Fibroblast of villous mesenchyme (primary cell): ENCODE measurements at places on chromosomes 7 and 10. TPM values are rescaled to one million over a fixed set of nuclear protein-coding genes. Genes with fewer than 3 reads are reported as not detected.

CCDC3 gene
- 0.43 and 1.3 TPM in 2 replicates for total RNA-seq

- DNase-seq = no peak
Measured at GRCh38 chr10:132891368-132891767, 51.0 kb downstream of the CFAP46 start.

MSS51 gene
- total RNA-seq = 1.3 TPM in 2 replicates

GRCh38 chr10:123287594-123288247, 133.5 kb downstream of the BUB3 start:
- no peak for DNase-seq

FANK1 gene
- 2.9 and 3.0 TPM in 2 replicates for total RNA-seq

PALS2 gene
- 12.9 and 23.7 TPM in 2 replicates for total RNA-seq

DNA sequence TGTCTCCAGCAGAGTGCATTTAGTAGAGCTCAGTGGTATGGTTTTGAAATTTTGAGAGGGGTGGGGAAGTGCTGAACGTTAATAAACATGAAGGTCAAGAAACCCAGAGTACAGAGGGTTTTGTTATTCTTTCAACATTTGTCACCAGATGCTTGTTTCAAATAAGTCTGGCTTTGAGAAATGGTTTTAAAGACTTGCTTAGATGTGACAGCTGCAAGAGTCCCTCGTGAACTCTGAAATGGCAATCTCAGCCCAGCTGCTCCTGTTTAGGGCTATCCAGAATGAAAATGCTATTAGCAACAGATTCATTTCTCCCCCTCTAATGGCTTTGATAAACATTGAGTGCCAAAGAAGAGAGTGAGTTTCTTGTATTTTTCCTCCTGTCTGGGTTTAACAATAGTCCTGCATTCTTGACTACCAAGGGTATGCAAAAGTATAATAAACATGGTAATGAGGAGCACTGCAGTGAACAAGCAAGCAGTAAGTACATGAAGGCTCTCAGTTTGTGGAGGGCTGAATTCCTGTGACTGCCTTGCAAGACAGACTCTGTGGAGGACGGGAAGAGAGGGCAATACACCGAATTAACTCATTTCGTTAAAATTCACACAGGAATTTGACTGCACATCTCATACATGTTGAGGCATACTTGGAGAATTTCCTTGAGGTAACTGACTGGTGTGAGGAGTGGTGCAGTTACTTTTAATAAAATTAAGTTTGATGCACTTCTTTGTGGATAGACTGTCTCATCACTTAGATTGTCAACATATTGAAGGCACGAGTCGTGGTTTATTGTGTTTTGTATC, 490.9 kb downstream of the REEP3 start:
- DNase-seq = no peak

DNA sequence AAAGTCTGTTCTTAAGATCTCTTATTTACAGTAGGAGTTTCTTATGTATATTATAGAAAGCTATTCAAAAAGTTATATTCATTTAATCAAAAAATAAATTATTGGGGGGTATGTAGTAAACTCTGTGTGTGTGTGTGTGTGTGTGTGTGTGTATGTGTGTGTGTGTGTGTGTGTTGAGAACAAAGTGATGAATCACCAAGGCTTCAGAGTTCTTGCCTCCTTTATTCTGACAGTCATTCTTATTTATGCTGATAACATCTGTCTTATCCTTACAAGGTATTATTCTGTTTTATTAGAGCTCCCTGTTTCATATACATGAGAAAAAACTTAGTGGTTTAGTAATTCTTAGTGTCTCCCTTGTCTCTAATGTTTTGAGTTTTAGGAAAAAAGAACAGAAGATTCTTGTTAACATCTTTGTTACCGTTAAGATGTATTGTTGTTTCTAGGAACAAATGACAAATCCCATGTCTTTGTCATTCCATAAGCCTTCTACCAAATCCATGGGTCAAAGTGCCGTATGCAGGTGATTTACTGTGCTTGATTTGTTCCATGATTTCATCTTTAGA, 424.0 kb downstream of the EXOC4 start:
- peak; percentile 12 for DNase-seq

BTBD16 gene
- not detected in 2 replicates for total RNA-seq

GRCh38 chr10:122276611-122277208, 5.6 kb downstream of the BTBD16 start:
- peak; percentile 28 for DNase-seq

DNA sequence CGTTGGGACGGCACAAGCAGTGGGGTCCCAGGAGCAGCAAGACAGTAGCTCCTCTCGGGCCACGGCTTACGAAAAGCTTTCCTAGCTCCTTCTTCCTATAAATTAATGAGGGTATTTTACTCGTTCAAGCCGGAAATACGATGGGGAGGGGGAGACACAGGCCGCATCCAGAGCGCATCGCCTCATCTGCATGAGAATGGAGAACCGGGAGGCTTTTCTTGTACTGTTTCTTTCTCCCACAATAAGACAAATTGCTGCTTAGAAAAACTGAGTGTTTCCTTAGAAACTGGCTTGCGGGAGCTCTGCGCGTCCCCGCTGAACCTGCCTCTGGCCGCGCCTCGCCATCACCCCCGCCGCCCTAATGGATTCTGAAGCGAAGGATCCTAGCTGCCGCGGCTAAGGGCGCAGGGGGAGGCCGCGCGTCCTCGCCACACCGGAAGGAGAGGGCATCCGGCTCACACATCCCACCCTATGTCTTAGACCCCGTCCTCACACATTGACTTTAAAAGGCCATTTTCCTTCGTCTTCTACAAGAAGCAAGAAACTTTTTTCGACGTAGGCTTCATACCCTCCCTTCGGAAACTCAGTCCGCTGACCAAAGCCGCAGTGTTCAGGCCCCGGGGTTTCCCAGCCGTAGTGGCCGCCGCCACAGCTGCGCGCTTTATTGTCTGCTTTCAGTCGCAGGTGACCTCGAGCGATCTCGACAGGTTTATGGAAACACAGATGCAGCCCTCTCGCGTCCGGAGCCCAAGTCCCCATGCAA, 8.8 kb downstream of the NXPH1 start:
- DNase-seq = no peak

NET1 gene
- 17.7 and 23.3 TPM in 2 replicates for total RNA-seq

GPR15LG gene
- not detected in 2 replicates for total RNA-seq

DNA sequence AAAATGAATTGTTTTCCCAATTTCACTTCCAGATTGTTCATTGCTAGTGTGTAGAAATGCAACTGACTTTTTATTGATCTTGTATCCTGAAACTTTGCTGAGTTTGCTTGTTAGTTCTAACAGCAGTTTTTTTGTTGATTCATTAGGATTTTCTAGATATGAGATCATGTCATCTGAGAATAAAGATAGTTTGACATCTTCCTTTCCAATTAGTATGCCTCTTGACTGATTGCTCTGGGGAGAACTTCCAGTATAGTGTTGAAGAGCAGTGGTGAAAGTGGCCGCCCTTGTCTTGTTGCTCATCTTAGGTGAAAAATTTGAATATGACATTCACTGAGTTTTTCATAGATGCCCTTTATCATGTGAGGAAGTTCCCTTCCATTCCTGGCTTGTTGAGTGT, 11.9 kb upstream of the SUN1 start:
- no peak for DNase-seq

CRYGN gene
- under 0.01 TPM in 1 of 2 replicates, not detected in the other for total RNA-seq

DNA sequence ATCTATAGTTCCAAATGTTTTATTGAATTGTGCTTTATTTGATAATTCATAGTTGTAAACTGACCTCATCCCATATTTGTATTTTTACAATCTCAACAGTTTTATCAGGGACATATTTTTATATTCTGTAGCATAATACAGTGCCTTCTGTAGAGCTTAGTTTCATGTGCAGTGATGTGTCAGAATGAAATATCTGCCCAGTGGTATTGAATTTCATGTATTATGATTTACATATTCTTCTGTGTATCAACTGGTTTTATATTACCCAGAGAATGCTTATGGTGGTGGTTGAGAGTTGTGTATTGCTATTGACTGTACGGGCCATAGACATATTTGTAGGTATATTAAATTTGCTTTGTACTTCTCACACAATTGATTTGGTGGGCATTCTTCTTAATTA, 89.9 kb downstream of the KAT6B start:
- DNase-seq = no peak

- no peak for DNase-seq
Measured at GRCh38 chr7:45698303-45699014, 124.3 kb downstream of the ADCY1 start.

GRCh38 chr7:11473807-11474424, 358.1 kb downstream of the THSD7A start:
- no peak for DNase-seq

GRCh38 chr10:96082153-96082552, 38.8 kb downstream of the CCNJ start:
- DNase-seq = no peak

GRCh38 chr7:15462721-15463389, 99.0 kb downstream of the AGMO start:
- no peak for DNase-seq

DNA sequence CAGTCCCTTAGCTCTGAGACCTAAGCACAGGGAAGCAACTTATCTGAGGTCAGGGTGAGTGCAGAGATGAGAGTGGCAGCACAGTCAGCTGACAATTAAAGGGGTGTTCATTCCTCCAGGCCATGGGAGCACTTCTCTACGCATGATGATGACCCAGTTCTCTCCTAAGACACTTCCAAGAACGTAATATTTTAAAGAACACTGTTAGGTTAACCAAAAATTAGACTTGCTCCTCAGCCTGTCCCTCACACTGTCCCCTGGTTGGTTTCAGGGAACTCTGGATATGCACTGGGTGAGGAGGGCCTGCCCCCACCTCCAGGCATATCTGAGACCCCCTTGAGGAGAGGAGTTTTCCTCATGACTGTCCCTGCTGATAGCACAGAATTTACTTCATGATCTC, 767.5 kb downstream of the GRID1 start:
- no peak for DNase-seq
